ENCODE measurements at places on chromosomes 1 and 21.

GRCh38 chr1:67189953-67190352 lies 23.7 kb downstream of the IL23R start:
- no peak for DNase-seq

- no peak for DNase-seq
Observed at GRCh38 chr1:197218857-197219256, 49.2 kb upstream of the CRB1 start.

DNA sequence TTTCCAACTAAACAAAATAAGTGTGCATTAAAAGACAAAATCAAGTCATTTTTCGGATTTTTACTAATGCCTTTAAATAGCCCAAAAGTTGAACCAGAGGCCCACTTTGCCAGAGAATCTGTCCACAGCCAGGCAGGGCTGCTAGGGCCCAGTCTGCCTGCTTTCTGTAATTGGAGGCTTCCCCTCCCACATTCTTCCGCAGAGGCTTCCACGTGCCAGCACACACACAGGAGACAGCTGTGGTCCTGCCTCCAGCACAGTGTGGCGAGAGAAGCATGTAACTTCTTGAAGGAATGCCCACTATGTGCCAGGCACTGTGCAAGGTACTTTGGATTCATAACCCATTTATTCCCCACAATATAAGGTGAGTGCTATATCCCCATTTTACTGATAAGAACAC lies 11.3 kb upstream of the PDZK1IP1 start:
- no peak for DNase-seq

- DNase-seq: no peak
Observed at GRCh38 chr1:41030872-41031616, 9.5 kb upstream of the SLFNL1 start.

GRCh38 chr1:67142931-67143330 lies 8.2 kb upstream of the C1orf141 start:
- DNase-seq: no peak

DNA sequence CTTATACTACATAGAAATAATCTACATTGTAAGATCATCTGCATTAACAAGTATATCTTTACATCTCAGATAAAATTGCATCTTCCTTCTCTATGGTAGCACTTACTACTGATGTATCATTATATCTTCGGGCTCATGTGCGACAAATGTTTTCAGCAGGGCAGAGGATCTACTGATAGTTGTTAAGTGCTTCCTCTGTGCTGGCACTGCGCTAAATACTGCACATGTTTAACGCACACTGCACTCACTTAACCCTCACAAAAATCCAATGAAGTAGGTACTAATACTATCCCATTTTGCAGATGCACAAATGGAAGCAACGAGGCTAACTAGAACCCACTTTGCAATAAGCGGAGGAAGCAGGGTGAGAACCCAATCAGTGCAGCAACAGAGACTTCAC lies 75.6 kb upstream of the USP25 start:
- DNase-seq: no peak

- DNase-seq: no peak
Observed at GRCh38 chr21:43305336-43305665, 121.6 kb downstream of the SIK1 start.

DNA sequence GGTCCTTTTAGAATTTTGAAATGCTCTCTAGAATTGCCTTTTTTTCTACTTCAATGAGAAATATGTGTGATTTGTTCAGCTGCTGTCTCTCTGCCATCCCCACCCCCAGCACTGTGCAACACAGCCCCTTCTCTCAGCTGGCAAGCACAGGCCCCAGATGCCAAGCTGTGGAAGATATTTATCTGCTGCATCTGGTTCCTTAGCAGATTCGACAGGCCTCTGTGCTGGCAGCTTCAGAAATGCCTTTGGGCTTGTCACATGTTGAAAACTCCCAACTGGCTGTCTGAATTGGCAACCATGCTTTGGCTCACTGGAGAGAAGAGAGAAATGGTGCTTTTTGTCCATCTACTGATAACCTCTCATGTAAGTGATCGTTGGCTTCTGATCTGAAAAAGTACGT lies 206.7 kb upstream of the C1orf87 start:
- DNase-seq: no peak

DNA sequence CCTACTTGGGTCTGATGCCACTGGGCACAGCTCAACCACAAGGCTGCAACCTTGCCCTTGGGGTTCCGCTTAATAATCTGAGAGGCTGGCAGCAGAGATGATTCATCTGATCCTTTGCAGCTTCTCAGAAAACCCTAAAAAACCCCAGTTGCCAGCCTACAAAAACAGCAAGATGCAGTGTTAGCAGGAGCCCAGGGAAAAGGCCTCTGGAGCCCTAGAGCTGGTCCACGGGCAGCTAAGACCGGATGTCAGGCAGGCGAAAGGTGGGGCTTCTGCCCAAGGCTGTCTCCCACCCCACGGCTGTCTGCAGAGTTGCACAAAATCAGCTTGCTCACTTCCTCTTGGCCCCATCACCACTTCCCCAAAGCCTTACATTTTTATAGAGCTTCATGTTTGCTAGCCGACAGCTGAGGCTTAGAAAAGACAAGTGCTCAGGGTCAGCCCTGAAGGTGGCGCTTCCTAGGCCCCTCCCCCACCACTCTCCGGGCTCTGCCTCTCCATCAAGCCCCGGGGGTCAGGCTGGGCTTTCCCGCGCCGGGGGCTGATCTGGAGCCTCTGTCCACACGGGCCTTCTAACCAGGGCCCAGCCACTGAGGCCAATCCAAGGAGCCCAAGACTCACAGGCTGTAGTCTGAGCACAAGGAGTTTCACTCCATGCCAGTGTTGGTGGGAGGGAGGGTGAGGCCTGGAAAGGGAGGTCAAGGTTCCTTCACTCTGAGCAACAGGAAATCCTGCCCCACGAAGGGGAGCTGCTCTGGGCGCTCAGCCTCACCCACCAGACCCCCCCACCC lies 4.2 kb upstream of the ADORA3 start:
- peak; percentile 67 for DNase-seq

GRCh38 chr1:93715529-93716126 lies 34.0 kb upstream of the BCAR3 start:
- no peak for DNase-seq

- DNase-seq: no peak
Observed at GRCh38 chr1:164524810-164525209, 34.2 kb upstream of the PBX1 start.

DNA sequence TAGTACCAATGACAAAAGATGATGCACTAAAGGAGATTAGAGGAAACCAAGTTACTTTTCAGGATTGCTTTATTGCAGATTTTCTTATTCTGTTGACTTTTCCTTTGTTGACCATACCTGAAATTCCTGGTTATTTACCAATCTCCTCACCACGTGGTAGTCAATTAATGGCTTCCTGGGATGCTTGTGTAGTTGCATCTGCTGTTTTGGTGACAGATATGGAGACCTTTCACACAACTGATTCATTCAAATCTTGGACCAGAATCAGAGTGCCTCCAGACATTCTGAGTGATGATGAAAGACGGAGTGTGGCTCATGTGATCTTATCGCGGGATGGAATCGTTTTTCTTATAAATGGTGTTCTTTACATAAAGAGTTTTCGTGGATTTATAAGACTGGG lies 91.3 kb downstream of the CATSPERE start:
- DNase-seq: no peak

GRCh38 chr1:110520827-110521226 lies 1.9 kb upstream of the KCNA10 start:
- no peak for DNase-seq

DNA sequence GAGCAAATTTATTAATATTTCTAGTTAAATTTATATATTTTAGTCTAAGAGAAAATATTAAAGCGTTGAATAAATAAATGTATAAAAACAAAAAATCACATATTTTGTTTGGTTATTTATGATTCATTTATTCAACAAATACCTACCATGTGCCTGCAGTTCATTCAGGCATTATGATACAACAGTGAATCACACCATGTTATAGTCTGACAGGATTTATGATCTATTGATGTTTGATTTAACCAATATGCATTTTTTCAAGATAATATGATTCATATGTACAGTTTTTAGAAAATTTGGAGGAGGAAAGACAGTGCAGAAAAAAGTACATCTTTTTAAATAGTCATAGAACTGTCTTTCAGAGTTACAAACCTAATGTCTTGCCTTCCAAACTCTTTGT lies 7.4 kb upstream of the TRIM58 start:
- no peak for DNase-seq

DNA sequence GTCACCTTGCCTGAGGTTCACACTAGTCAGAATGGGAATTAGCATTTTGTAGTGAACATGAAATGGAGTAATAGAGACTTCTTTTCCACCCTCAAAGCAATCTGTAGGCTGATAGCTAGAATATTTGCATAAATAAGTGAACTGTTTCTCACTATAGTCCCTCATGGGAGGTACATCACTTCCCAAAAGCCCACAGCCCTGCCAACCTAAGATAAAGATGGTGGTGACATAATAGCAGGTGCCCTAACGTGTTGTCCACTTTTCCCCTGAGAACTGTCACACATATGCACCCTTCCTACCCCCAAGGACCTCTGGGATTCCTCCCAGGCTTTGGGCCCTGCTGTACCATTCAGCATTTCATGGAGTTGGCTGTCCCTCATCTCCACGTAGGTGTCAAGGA lies 4.4 kb downstream of the TMEM35B start:
- no peak for DNase-seq

DNA sequence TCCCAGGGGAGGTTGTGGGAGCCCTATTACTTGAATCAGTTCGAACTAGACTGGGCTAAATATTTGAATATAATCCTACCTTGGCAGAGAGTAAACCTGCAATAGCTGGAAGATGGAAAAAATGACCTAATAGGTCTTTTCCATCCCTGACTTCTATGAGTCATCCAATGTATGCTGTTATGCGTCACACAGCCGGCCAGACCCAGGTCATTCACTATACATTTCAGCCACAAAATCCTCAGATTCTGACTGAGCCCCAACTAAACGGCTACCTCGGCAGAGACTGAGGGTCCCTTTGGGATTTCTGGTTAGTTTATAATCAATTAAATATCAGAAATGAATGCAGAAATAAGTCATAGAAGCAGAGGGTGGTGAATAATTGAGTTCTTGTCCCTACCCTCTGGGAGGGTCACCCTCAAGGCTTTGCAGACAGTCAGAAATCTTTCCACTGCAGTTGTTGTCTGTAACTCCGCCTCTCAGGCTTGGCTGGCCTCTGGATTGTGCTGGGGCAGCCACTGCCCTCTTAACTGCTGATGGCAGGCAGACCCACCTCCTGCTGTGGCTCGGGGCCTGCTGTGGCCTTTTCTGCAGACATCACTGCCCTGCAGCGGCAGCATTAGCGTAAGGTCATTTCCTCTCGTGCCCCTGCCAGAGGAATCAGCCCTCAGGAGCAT lies 240.5 kb downstream of the TGFB2 start:
- no peak for DNase-seq

- no peak for DNase-seq
Observed at GRCh38 chr1:20981915-20982314, 194.8 kb downstream of the EIF4G3 start.

- no peak for DNase-seq
Observed at GRCh38 chr1:119249283-119249682, 108.8 kb upstream of the WARS2 start.

GRCh38 chr21:43934716-43935705 lies 70.0 kb downstream of the AGPAT3 start:
- no peak for DNase-seq

- no peak for DNase-seq
Observed at GRCh38 chr1:31327381-31327780, 30.5 kb downstream of the ZCCHC17 start.

DNA sequence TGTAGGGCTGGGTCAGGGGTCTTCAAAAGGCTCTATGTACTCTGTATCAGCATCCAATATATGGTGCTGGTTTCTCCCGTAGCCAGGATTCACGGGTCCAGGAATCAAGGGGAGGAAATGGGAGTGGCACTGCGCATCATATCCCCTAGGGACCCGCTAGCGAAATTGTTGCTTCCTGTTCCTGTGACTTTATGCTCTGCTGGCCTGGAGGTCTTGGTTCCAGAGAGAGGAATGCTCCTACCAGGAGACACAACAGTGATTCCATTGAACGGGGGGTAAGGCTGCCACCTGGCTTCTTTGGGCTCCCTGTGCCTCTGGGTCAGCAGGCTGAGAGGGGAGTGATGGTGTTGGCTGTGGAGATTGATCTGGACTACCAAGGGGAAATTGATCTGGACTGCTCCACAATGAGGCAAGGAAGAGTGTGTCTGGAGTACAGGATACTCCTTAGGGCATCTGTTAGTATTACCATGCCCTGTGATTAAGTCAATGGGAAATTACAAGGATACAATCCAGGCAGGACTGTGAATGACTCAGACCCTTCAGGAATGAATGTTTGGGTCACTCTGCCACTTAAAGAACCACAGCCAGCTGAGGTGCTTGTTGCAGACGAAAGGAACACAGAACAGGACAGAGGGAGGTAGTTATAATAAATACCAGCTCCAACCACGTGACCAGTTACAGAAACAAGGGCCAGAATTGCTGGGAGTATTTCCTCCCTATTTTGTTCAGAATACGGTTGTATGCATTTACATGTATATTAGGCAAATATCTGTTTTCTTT lies 10.2 kb downstream of the SPSB1 start:
- DNase-seq: no peak

DNA sequence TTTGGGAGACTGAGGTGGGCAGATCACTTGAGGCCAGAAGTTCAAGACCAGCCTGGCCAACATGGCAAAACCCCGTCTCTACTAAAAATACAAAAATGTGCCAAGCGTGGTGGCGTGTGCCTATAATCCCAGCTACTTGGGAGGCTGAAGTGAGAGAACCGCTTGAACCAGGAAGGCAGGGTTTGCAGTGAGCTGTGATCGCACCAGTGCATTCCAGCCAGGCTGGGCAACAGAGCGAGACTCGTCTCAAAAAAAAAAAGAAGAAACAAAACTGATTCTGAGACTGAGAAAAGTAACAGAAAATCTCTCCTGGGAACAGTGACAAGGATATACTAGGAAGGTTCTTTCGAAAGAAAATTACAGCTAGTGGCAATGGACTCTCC lies 20.9 kb downstream of the USP48 start:
- no peak for DNase-seq

GRCh38 chr1:185110145-185110544 lies 46.6 kb downstream of the TRMT1L start:
- no peak for DNase-seq

DNA sequence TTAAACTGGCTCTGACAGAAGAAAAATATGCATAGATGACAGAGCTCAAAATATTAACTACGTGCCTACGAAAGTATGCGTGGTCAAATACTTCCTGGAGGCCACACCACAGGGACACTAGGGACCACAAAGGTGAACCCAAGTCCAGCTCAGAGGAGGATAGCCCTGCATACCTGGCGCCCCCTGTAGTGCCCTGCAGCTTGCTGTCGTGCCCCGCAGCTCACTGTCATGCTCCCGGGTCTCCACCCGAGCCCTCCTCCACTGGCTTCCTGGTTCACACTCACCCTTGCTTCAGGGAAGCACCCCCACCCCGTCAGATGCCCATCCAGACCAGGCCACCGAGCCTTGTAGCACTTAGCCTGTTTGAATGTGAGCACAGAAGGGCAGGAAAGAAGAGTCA lies 16.7 kb upstream of the NADK start:
- no peak for DNase-seq

DNA sequence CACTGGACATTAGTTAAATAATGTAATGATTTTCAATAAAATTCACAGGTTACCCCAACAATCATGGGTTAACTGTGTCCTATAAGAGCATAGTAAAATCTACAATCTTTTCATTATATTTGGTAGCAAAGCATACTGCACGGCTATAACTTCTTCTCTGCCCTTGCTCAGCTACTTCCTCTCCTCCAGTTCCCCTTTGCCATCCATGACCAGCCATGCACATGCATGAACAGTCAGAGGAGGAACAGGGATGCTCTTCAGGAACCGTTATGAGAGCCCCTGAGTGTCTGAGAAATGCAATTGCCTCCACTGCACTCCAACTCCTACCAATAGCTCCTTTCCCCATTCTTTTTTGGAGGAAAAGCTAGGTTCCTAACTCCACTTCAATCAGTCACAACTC lies 646.7 kb downstream of the LTN1 start:
- no peak for DNase-seq
